ENCODE measurements at places on chromosomes 5 and 9.

- DNase-seq: no peak
Measured at GRCh38 chr9:131981116-131981776, 98.4 kb downstream of the MED27 start.

GRCh38 chr5:56290378-56291078 is 57.4 kb upstream of the ANKRD55 start:
- no peak for DNase-seq

DNA sequence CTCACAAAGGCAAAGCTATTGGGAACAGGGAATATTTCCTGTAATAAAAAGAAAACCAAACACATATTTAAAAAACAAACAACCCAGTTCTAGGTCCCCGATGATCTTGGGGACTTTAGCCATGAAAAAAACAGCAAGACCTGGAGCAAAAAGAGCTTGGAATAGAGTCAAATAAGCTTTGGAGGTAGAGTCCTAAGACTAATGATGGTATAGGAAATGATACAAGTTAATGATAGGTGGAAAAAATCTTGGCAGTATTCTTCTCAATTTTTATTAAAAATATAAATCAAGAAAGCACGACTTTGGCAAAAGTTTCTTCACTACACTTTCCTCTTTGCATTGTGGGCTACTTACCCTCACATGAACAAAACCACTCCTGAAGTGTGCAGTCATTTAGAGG is 481.5 kb downstream of the EBF1 start:
- no peak for DNase-seq

DNA sequence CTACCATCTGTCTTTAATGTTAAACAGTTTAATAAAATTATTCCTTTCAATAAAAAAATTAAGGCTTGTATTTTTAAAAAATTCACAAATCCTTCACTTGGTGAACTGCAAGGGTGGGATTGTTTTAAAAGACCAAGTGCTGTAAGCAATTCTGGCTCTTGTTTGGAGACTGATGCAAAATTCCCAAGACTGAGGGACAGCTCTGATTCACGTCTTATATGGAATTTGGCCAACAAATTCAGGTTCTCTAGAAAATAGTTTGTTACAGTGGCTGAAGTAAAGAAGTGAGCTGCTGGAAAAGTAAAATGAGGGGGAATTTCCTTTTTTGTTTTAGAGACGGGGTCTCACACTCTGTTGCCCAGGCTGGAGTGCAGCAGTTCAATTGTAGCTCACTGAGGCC is 58.3 kb downstream of the PRELID2 start:
- no peak for DNase-seq

- no peak for DNase-seq
Measured at GRCh38 chr9:133221177-133221809, 12.2 kb upstream of the OBP2B start.

DNA sequence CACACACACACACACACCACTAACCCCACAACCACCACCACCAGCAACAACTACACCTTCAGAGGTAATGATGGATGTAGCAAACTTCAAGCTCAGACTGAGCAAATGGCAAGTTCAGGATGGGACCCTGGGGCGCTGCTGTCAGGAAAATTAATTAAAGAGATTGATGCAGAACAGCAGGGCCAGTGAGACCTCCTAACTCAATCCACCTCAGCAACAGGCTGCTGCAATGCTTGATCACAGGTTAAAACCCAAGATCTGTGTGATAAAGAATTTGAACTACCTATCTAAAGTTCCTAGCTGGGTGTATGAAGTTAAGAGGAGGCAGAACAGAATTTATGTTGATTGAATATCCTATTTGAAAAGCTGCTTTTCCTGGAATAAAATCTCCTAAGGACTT is 140.3 kb upstream of the FER start:
- DNase-seq: no peak

GRCh38 chr9:122113574-122113973 is 20.5 kb upstream of the TTLL11 start:
- no peak for DNase-seq

GRCh38 chr5:122420091-122420490 is 108.1 kb downstream of the SNCAIP start:
- DNase-seq: no peak

- DNase-seq: no peak
Measured at GRCh38 chr5:37950436-37950835, 110.6 kb upstream of the GDNF start.

DNA sequence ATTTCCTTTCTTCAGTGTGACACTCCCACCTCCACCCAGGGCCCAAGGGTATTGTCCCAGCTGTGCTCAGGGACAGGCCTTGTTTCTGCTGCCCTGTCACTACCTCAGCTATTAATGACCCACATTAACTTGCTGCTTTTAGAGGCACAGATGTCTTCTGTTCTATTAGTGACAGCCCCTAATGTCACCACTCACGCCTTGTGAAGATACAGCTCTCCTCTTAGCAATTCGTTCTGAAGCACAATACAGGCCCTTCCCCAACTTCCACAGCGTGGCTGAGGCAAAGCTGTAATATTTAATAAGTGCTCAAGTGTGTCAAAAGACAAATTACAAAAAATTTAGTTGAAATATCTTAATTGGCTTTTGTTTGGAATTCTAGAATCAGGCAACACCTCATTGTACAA is 44.7 kb upstream of the HMGCS1 start:
- DNase-seq: no peak

DNA sequence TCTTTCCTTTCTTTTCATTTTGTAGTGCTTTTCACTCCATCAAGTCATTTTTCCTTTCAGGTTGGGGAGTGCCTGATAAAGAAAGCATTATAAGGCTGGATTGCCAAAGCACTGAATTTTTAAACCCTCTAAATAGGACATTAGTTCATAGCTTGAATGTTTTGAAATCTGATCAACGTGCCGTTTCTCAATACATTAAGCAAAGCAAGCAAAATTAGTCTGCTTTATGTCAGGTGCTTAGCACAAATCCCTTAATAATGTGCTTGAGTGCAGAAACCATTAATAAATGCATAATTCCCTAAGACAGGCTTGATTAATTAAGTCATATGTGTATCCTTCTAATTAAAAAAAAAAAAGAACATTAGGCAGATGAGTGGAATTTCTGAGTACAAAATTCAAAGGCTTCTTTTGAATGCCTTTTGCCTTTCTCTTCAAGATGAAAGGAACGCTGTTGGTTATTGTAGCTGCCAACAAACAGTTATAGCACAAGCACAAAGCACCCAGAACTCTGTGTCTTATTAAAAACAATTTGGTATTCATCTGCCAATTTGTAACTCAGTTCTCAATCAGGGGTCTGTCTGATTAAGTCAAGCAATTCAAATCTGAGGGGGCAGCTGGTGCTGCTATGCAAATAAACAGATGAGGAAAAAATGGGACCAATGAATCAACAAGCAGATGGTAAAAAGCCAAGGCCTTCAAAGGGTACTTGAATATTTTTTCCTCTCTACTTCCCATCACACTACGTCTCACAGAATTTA is 233.7 kb downstream of the TLE1 start:
- DNase-seq: no peak

DNA sequence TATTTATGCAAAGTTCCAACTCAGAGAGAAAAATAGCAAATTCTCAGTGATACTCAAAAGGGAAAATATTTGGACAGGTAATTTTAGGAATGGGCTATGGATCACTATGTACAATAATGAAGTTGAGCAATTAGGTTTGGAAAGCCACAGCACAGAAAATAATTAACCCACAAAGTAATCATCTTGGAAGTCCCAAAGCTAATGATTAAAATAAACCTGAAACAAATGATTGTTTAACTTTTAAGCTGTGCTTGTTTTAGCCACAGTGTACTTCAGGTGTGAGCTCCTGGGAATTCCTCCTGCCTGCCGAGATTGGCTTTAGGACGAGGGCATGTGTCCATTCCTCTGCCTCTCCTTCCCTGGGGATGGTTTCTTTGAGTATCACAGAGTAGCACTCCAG is 403.9 kb downstream of the ZSWIM6 start:
- DNase-seq: no peak

GRCh38 chr9:17810728-17811571 is 232.1 kb downstream of the SH3GL2 start:
- peak; percentile 25 for DNase-seq

DNA sequence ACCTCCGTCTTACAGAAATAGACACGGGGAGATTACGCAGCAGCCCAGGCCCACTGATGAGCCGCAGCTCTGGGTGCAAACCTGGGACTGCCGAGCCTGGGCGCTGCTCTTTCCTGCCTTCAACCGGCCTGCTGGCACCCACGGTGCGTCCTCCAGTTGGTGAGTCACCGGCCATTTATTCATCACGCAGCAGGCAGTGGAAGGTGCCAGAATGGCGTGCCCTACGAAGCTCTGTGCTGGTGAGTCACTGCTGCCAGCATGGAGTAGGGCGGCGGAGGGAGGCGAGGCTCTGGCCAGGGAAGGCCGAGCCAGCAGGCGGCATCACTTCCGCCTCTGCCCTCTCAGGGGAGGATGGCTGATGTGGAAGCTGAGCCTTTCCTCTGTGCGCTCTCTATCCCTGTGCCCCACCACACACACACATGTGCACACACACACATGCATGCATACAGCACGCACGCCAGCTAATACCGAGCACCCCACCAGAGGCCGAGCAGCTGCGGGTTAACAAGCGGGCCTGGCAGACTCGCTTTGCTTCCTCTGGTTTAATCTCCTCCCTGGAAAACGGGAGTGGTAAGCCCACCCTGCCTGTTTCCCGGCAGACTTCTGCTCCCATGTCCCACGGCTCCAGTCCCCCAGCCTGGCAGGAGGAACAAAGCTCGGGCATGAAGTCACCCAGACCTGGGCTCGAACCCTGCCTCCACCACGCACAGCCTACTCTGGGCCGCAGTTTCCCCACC is 39.2 kb downstream of the OLFM1 start:
- DNase-seq: peak; percentile 55

DNA sequence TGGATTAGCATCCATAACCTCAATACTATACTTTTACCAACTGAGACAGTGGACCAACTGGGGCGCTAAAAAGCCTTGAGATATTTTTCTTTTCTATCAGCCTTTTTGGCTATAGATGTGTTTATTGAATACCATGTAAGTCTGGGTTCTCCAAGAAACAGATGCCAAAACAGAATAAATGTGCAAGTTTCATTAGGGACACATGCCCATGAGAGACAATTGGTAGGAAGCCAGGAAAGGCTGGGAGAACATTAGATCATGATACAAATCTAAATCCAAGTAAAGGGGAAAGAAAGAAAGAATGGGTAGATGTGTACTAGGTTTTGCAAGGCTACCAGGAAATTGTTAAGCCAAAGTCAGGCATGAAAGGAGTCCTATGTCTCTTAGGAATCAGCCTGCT is 152.5 kb downstream of the KCTD16 start:
- no peak for DNase-seq

DNA sequence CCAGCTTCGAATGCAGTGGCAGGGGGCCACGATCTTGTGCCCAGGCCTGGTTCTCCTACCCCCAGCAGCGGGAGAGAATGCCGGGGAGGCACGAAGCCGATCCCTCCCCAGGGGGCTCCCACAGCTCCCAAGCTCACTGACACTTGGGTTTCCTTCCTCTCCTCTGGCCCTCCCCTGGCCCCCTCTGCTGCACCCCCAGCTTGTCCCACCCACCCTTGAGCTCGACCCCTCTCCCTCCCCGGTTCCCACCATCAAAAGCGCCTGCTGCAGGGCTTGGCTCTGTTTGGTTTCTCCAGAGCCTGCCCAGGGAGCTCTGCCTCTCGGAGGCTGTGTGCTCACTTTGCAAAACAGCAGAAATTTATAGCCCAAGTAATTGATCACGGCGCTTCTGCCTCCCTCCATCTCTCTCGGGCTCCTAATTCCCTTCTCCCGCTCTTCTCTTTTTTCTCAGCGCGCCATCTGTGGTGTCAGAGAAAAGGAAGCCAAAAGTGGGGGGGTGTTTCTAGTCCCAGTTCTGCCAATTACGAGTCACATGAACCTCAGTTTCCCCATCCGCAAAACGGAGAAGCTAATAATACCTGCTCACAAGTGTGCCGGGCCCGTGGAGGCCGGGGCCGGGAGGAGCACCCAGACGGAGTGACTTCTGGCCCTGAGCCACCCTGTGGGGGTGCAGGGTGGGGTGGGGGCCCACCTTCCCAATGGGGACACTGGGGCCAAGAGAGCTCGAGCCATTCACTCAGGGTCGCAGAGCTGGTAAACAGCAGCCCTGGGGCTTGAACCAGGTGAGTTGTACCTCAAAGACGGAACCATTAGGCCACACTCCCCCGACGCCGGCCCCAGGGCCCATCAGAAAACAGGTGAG is 141.2 kb upstream of the IER5L start:
- no peak for DNase-seq

GRCh38 chr5:36646507-36647023 is 40.2 kb downstream of the SLC1A3 start:
- DNase-seq: no peak

GRCh38 chr9:82148426-82148810 is 159.8 kb downstream of the SPATA31D1 start:
- DNase-seq: no peak

DNA sequence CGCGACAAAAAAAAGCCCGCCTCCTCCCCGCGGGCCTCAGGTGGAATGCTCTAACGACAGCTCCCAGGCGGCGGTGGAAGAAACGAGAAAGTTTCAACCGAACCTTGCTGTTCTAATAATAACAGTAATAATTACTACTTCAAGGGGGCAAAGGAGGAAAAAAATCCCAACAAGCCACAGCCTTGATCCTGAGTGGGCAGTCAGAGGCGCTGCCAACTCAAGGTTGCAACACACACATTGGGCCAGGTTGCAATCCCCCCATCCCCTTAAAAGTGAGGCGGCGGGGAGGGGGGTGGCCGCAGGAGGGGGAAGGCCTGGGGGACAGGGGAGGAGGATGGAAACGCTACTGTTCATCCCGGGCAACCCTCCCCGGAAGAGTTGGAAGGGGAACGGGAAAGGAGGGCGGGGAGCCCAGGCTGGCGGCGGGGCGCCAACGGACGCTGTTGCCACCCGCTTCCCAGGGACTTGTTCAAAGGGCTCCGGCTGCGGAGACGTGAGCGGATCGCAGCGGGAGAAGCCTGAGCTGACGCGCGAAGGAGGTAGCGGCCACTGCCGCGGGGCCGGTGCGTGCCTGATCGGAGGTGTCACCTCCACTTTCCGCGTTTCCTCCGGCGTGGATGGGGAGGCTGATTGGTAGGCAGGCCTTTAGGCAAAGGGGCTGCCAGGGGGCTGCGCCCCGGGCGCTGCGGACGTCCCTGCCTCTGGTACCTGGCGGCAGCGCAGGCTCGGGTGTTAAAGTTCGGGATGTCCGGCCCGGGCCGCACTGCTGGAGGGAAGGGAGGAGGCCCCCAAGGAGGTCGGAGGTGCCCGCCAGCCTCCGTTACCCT is 647 bp downstream of the SMARCA2 start:
- DNase-seq: peak; percentile 5

GRCh38 chr5:17233488-17233887 is 16.1 kb downstream of the BASP1 start:
- DNase-seq: no peak

GRCh38 chr5:34722183-34722582 is 66.1 kb downstream of the RAI14 start:
- no peak for DNase-seq

Measured in DMS153 (cell line).